Urinary bladder (tissue), 4 donors: ENCODE measurements at places on chromosomes 2 and 18. TPM values are rescaled to one million over a fixed set of nuclear protein-coding genes. Genes with fewer than 3 reads are reported as not detected.

GRCh38 chr2:15616429-15616828 lies 24.8 kb downstream of the DDX1 start:
- DNase-seq: no peak

DNA sequence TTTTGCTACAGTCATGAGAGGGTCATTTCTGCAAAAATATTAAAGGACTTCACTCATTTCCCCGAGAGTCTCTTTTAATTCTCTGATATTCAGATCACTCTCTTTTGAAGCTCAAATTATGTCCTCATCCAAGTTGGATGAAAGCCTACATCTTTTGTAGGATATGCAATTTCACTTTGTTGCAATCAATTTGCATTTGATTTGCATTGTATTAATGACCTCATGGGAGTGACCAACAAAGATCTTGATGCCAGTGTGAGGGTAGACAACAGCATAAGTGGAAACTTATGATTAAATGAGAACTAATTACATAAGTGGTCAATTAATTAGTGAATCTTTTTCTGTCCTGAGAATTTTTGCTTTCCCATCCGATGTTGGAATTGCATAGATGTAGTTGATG lies 60.3 kb upstream of the UPP2 start:
- no peak for DNase-seq

DNA sequence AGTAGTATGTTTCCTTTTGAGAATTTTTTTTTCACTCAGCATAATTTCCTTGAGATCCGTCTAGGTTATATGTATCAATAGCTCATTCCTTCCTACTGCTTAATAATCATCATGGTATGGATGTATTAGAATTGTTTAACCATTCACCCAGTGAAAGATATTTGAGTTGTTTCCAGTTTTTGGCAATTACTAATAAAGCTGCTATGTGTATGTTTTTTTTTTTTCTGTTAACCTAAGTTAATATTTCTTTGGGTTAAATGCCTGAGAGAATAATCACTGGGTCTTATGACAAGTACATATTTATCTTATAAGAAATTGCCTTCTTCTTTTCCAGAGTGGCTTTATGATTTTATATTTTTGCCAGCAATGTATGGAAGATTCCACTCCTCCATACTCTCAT lies 96.4 kb upstream of the ST6GAL2 start:
- no peak for DNase-seq

- DNase-seq: no peak
These were observed 46.6 kb upstream of the TCF4 start for GRCh38 chr18:55634545-55634944.

- no peak for DNase-seq
These were observed 73.8 kb upstream of the THUMPD2 start for GRCh38 chr2:39852831-39853230.

DNA sequence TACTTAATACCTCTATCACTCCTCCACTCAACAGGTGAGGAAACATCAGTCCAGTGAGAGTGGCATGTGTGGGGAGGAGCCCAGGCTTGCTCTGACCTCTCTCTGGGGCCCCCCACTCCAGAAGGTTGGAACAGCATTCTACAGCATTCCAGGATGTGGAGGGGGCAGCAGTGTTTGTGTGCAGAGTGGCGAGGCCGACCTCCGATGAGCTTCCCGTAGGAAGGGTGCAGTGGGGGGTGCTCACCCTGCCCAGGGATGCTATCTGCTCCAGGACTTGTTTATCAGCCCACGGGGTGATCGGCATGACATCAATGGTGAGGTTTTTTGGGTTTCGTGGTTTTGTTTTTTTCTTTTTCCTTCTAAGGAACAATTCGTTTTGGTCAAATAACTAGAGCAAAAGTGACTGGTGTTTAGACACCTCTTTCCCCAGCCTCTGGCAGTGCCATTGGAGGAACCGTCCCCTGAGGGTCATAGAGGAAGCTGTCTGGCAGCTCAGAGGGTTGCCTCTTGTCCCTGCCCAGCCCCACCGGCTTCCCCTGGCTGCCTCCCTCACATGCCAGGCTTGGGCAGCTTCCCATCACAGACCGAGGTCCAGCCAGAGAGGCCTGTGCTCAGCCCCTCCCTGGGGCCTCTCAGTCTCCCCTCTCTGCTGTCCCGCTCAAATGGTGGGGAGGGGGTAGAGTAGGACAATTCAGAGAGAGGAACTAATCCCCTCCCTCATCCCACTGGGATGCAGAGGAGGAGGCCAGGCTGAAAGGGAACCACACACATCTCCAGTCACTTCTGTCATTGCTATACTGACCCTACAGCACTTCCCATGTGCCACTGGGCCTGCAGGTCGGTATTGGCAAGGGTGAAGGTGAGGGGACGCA lies 96.5 kb downstream of the ZFP36L2 start:
- no peak for DNase-seq

DNA sequence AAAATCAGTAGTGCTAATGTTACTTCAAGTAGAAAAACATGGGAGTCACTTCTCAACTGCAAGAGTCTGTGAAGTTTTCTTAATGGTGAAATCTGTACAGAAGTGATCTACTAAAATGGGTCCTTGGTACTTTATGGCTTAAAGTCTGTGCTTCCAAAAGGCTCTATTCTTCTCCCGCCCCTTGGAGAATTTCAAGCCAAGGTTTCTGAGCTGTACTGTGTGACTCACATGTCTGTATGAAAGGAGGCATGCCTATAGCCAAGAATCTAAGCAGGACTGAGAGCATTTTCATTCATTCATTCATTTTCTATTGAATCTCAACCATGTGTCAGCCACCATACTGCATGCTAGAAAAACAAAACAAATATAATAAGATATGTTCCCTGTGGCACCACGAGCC lies 19.8 kb upstream of the DDX18 start:
- DNase-seq: no peak

DNA sequence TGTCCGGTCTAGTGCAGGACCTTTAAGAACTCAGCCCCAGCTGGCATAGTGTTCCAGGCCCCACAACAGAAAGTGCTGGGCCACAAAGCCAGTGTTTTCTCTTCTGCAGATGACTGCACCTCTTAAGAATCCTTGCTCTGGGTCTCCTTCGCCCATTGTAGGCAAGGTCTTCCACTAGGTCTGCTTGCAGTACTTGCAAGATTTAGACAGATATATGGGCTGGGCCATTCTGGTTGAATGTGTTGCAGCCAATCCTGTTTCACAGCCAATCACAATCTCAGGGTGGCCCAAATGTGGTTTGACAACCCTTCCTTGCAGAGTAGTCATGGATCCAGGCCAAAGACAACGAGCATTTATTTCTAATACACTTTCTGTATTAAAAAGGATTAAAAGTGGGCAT lies 13.1 kb upstream of the PIEZO2 start:
- DNase-seq: no peak

- DNase-seq: no peak
These were observed 65.1 kb downstream of the MRPS9 start for GRCh38 chr2:105102963-105103421.

DNA sequence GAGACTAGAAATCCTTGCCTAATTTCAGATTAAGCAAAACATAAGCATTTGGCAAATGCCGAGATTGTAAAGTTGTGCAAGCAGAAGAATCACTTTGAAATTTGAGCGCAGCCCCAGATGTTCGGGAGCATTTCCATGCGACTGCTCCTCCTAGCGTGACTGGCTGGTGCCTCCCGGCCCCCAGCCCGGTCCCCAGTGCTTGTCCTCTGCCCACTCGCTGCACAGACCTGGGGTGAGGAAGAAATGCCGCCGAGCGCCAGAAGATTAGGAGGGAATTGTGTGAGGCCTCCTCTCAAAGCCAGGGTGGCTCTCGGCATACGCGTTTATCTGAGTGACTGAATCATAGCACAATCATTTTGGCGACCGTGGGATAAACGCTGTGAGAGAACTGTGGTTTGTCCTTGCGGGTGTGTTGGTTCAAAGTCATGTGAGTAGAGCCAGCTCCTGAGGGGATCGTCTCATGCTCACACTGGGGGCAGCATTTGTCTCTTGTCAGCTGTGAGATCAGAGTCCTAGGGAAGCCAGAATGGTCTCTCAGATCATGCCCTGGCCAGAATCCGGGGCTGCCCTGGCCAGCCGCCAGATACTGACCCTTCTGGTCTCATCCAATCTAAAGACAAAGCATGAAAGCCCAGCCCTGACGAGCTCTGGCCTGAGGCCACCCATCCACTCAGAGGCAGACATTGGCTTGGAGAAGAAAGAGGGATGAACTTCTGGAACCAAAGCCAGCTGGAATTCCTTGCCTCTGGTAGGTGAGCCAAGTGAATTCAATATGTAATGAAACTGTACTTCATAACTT lies 189.3 kb downstream of the SH3RF3 start:
- peak; percentile 87 for DNase-seq

- DNase-seq: peak; percentile 5
These were observed 9.7 kb downstream of the SERPINB7 start for GRCh38 chr18:63784787-63785452.

DNA sequence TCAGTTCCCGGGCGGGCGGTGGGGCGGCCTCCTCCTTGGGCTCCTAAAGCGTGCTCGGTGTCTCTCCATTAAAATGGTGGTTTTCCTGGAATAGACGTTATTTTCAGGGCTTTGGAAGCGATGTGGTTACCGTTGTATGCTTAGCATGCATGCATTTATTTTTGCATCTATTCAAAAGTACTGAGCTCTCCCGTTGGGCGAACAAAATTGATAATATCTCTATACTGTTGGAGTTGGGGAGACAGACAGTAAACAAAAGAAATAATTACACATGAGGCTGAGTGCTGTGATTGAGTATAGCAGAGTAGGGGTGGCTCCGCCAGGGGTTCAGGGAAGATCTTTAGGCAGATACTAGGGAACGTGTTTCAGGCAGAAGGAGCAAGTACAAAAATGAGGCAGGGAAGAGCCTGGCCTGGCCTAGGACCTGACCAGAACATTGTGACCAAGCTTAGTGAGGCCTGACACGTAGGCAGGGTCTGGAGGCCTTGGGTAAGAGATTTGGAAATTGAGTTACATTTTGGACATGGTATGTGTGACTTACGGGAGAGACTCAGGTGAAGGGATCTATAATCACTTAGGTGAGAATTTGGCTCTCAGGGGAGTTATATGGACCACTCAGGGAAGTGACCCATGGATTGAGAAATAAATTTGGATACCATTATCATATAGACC lies 674 bp downstream of the NCAPH start:
- DNase-seq: no peak

DNA sequence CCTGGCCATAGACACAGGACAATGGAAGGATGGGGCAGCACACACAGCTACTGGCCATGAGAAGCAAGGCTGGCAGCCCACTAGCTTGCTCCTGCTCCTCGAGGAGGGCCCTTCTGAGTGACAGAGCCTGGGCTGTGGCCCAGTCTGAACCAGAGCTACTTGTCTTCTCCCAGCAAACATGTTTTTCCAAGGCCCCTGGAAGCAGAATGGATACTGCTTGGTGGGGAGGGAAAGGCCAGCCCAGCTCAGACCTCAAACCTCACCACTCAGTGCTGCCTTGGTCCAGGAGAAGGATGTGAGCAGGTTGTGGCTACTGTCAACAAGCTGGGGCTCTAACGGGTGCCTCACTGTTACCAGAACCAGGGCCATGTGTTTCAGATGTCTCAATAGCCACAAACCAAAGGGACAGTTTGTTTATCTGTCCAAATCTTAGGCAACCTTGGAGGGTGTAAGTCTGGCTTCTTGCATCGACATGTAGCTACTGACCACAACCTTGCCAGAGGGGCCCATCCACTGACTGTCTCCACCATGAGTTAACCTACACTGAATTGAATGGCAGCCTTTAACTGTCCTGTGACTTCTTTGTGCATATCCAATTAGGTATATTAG lies 98.6 kb downstream of the TGFA start:
- no peak for DNase-seq

- no peak for DNase-seq
These were observed 32.5 kb downstream of the MERTK start for GRCh38 chr2:111930875-111931274.

Gene FZD7
- polyA plus RNA-seq: 92.2 TPM

Gene GCG
- polyA plus RNA-seq: not detected

Gene NXPH2
- not detected for polyA plus RNA-seq

Gene TUBB8B
- polyA plus RNA-seq: 0.28 TPM

Gene ROCK1
- 34.2 TPM for polyA plus RNA-seq

Gene PLEKHM3
- 5.7 TPM for polyA plus RNA-seq

Gene TEKT4
- not detected for polyA plus RNA-seq

Gene CRACDL
- polyA plus RNA-seq: 6.2 TPM

Gene ANKRD36B
- polyA plus RNA-seq: 3.4 TPM
